ENCODE measurements at places on chromosomes 12 and 14.

- no peak for DNase-seq
Observed at GRCh38 chr14:33061667-33062325, 123.1 kb downstream of the NPAS3 start.

DNA sequence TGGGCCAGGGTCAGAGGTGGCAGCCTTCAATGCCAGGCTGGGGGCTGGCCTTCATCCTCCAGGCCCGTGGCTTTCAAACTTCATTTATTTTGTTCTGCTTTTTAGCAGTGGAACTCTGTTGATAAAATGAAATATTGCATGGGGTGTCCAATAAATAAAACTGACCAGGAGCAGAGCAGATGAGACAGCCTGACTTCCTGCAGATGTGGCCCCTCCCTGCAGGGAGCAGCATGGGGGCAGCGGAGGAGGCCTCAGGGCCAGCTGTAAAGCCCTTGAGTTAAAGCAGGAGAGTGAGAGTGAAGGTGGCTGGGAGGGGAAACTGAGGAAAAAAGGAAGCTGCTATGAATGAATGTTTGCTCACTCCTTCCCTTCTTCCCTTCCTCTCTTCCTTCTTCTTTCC lies 120.3 kb downstream of the RPAP3 start:
- DNase-seq: no peak

- DNase-seq: no peak
Observed at GRCh38 chr12:1591034-1591433, 3.3 kb downstream of the FBXL14 start.

DNA sequence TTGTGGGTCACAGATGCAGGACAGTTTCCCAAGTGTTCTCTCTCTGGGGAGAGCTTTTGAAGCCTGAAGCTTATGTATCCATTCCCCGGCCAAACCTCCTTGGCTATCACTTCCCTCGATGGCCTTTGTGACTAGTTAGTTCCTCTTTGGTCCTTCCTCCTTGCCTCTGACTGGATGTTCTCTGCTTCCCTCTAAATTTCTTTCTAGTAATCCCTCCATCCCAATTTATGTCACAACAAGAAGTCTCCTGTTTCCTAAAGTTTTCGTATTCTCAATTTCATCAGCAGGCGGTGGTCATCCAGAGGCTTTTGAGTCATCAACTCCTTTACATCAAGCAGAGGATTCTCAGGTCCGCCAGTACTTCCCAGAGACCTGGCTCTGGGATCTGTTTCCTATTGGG lies 27.5 kb downstream of the A2ML1 start:
- no peak for DNase-seq

DNA sequence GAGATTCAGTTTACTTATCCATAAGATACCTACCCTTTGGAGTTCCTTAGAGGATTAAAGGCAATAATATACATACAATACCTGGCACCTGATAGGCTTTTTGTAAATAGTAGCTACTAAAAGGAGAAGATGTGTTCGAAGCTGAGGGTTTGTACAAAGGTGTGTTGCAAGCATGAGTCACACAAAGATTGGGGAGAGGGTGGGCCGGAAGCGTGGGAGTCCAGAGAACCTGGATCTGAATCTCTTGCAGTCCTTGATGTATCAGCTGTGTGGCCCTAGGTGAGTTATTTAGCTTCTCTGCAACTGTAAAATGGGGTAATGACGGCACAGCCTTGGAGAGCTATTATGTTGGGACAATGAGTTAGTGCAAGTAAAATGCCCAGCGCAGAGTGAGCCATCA lies 61.6 kb upstream of the PSMC1 start:
- no peak for DNase-seq

All from stimulated activated CD4-positive, alpha-beta T cell treated with anti-CD3 and anti-CD28 coated beads, Interleukin-2, amount 100 ng/mL, for 24 hours (primary cell).